ENCODE measurements at places on chromosomes 3 and 15. TPM values are rescaled to one million over a fixed set of nuclear protein-coding genes. Genes with fewer than 3 reads are reported as not detected.

GRCh38 chr3:48739955-48740823 lies 23.2 kb upstream of the IP6K2 start:
- peak; percentile 95 for DNase-seq

- DNase-seq, result no peak
Observed at GRCh38 chr3:147713234-147714133, 304.3 kb downstream of the ZIC1 start.

GRCh38 chr3:12049675-12050074 lies 45.5 kb downstream of the SYN2 start:
- no peak for DNase-seq

The KIF7 gene
- 0.56 TPM for total RNA-seq

The PTPN23 gene
- 25.8 TPM for total RNA-seq

- no peak for DNase-seq
Observed at GRCh38 chr3:157384031-157384430, 52.6 kb upstream of the PTX3 start.

- peak; percentile 29 for DNase-seq
Observed at GRCh38 chr3:44584646-44585501, at the start of gene ZNF660. TSS of gene ZNF660 (plus strand) at chr3:44584964. CDS start at chr3:44594194, 9,230 bp downstream.

DNA sequence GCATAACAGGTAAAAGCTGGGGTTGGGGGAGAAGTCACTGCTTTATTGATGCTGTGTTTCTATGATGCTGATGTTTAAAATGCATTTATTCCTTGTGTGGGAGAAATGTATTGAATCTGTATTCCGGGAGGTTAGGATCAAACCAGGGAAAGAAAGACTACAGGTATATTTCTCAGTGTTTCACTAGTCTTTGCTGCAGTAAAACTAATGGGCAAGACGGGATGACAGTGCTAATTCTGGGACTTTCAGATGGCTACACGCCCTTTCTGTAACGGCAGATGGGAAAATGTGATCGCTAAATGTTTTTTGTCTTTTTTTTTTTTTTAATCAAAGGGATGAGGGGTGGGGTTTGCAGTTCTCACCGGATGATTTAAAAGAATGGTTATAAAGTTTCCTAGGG lies 393 bp downstream of the CNTN6 start:
- DNase-seq, result no peak

- no peak for DNase-seq
Observed at GRCh38 chr3:193590088-193590856, 2.7 kb upstream of the OPA1 start.

GRCh38 chr3:14614189-14614588 lies 37.4 kb upstream of the CCDC174 start:
- no peak for DNase-seq

- DNase-seq, result no peak
Observed at GRCh38 chr3:190774633-190775032, 87.9 kb downstream of the GMNC start.

DNA sequence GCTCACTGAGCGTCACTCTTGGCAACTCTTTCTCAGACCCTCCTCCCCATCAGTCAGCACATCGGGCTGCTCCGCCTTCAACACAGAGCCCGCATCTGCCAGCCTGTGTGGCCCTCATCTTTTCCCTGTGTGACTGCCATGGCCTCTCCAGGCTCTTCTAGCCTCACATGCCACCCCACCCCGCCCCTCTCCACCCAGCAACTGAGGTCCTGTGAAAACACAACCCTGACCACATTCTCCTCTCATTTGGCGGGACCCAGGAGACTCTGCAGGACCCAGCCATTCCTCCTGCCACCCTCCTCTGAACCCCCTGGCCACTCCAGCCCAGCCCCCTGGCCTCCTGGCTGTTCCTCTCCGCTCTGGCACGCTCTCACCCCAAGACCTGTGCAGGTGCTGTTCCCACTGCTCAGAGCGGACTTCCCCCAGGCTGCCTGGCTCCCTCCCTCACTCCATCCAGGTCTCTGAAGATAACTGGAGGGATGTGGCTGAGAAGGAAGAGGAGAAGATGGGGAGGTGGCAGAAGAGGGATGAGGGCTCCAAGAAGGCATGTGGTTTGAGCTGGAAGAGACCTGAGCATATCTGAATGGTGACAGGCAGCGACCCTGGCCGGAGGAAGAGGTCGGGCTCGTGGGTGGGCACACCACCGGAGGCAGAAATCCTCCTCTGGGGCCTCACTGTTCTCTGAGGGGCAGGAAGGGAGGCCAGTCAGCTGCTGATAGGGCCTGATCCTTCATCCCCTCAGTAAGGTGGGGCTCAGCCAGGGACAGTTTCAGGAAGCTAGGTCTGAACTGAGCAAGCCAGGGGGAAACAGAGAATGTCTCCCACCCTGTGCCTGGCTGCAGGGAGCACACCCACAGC lies 111.2 kb upstream of the RPL32 start:
- DNase-seq, result no peak

DNA sequence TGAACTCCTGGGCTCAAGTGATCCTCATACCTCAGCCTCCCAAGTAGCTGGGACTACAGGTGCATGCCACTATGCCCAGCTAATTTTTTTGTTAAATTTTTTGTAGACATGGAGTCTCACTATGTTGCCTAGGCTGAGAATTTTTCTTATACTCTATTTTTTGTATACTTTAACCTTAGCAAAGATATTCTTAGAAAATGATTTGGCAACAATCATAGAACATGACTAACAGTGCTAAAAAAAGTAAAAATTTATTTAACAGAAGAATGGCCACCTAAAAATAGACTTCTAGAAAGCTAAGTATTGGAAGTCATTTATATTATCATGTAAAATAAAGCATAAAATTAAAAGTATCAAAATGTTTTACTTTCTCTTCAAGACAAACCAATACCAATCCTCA lies 322.3 kb downstream of the PLCL2 start:
- no peak for DNase-seq

GRCh38 chr15:56984681-56985481 lies 66.4 kb downstream of the TCF12 start:
- no peak for DNase-seq

GRCh38 chr15:78836333-78836732 lies 25.1 kb upstream of the ADAMTS7 start:
- no peak for DNase-seq

DNA sequence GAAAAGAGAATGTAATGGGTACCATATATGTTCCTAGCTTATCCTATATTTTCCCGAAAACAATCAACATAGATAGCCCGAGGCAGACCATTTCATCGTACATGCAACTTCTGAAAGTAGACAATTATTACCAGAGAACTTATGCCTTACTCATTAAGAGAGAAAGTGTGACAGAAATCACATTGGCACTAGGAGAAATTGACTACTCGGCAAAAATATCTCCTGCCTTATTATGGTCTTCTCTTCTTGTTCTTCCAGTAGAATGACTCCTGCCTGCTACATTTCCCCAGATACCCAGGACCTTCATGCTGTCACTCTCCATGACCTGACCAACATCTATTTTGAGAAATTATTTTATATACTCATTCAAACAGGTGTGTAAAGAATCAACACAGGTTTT lies 1015.7 kb downstream of the TUSC7 start:
- DNase-seq, result no peak

DNA sequence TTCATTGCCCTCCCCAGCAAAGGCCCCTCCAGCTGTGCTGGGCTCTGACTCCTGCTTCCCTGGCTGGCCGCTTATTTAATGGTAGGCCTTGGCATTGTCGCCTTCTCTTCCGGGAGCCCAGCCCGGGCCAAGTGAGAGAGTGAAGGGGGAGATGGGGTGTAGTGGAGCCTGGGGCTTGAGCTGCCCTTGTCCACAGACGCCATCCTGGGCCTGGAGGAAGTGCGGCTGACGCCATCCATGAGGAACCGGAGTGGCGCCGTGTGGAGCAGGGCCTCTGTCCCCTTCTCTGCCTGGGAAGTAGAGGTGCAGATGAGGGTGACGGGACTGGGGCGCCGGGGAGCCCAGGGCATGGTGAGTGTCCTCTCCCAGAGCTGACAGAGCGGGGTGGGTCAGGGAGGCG lies 3.3 kb downstream of the LMAN1L start:
- no peak for DNase-seq

DNA sequence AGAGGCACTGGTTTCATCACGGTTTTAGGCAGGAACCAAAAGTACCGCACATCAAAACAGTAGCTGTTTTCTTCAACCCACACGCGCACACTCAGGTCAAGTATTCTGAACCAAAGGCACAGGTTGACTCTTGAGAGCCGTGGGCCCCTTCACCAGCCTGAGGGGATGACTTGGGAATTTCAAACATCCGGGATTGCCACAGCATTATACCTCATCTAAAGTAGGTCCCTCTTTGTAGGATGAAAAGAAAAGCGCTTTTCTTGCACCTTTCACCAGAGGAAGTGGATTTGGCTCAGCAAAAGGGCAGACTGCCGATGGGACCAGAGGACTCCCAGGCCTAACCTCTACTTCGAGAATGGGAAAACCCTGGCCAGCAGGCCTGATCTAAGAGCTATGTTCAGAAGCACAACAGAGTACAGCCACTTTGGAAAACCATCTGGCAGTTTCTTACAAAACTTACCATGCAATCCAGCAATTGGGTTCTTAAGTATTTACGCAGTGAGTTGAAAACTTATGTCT lies 88.2 kb upstream of the PROK2 start:
- no peak for DNase-seq

The RASL12 gene
- total RNA-seq, result 0.29 TPM
